Hepatocyte (in vitro differentiated cells): ENCODE measurements at places on chromosomes 2 and 18. TPM values are rescaled to one million over a fixed set of nuclear protein-coding genes. Genes with fewer than 3 reads are reported as not detected.
A peak's percentile ranks its signal among the peaks of the same experiment; 100 is the strongest.

GRCh38 chr2:150572194-150572766, 84.8 kb upstream of the RND3 start:
- no peak for DNase-seq

DNA sequence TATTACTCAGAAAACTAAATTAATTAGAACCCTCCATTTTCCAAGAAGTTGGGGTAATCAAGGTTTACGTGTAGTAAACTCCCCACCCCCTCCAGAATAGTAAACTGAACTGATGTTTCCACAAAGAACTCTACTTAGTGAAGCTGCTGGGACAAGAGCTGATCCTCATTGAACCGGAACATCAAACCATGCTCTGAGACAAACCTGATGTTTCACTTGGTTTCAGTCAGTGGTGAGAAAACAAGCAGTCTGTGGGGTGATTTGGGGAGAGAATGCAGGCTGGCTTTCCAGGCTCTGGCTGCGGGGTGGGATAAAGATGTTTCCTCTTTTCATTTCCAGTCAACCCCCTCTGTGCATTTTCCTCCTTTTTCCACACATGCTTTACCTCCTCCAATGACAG, 38.2 kb downstream of the CELF4 start:
- no peak for DNase-seq

GRCh38 chr2:198134293-198134955, 330.0 kb downstream of the PLCL1 start:
- no peak for DNase-seq

- DNase-seq: no peak
Observed at GRCh38 chr18:36772241-36772723, 56.5 kb downstream of the TPGS2 start.

The UGT1A9 gene
- total RNA-seq: 9.6 and 9.8 TPM in 2 replicates

- DNase-seq: no peak
Observed at GRCh38 chr2:133553251-133553650, 15.0 kb downstream of the NCKAP5 start.

The GPR155 gene
- 20.5 and 26.1 TPM in 2 replicates for total RNA-seq

The SCTR gene
- 1.7 and 2.4 TPM in 2 replicates for total RNA-seq

GRCh38 chr2:94725543-94725942, 145.7 kb upstream of the TEKT4 start:
- no peak for DNase-seq

- peak; percentile 68 for DNase-seq
Observed at GRCh38 chr2:158134655-158135054, 33.0 kb downstream of the UPP2 start.

- no peak for DNase-seq
Observed at GRCh38 chr2:3453190-3453999, 65.9 kb downstream of the ADI1 start.

GRCh38 chr2:82124629-82125028, 1820.1 kb upstream of the LRRTM1 start:
- no peak for DNase-seq

The ERCC3 gene
- 40.7 and 41.7 TPM in 2 replicates for total RNA-seq

- no peak for DNase-seq
Observed at GRCh38 chr2:45119855-45120254, 110.6 kb upstream of the SIX2 start.

- peak; percentile 23 for DNase-seq
Observed at GRCh38 chr18:35122586-35123224, 81.5 kb downstream of the MAPRE2 start.

The PDE1A gene
- total RNA-seq: 4.7 TPM in 2 replicates

The KCNE4 gene
- 51.0 and 54.6 TPM in 2 replicates for total RNA-seq

GRCh38 chr2:124201713-124202112, 176.6 kb downstream of the CNTNAP5 start:
- no peak for DNase-seq

The CYP27C1 gene
- 0.56 and 1.2 TPM in 2 replicates for total RNA-seq

DNA sequence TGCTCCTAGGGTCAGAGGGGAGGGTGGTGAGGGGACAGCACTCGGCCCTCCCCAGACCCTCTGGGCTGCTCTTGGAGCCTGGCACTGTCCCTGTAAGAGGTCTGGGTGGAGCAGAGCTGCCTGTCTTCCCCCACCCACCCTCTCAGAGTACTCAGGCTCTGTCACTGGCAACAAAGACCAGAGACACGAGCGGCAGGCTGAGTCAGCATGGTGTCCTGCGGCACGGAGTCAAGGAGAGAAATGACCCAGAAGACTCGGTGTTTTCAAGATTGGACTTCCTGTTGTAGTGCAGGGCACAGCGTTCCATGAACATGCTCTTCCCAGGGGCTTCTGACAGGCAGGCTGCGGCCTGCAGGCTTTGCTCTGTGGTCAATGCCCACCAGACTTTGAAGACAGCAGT, 19.9 kb downstream of the SIGLEC15 start:
- no peak for DNase-seq

DNA sequence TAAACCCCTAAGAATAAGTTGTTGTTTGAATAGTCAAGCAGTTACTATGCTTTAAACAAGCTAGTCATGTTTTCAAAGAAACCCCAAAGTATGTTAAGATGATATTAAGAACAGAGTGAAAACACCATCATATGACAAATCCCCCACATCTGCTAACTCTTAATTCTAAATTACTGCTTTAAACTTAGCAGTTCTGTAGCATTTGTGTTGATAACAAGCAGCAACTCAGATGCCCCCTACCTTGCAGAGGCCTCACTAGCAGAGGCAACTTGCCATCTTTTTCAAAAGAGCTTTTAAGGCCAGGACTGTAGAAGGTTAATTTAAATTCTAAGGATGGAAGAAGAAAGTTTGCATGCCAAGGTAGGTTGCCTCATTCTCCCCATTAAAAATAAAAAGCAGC, 376.2 kb downstream of the SETBP1 start:
- no peak for DNase-seq

DNA sequence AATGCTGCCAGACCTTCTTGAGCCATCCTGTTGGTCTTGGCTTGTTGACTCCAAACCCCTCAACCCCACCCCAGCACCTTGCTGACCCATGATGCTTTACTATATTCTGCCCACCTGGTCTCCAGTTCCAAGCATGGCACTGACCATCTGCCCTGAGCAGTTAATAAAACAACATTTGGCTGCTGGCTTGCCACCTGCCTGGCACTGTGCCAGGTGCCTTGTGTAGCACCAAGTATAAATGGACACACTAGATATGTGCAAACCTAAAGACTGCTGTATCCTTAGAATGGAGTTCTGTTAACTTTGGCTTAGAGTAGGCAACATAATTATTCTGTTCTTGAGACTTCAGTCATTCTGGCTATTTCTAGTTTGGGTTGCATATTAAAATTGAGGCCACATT, 91.4 kb downstream of the ACSL3 start:
- no peak for DNase-seq

The ASXL3 gene
- 6.9 and 8.7 TPM in 2 replicates for total RNA-seq

The NEUROD1 gene
- 0.60 and 1.3 TPM in 2 replicates for total RNA-seq

GRCh38 chr2:28390746-28391563, 1.7 kb upstream of the FOSL2 start:
- DNase-seq: peak; percentile 90

DNA sequence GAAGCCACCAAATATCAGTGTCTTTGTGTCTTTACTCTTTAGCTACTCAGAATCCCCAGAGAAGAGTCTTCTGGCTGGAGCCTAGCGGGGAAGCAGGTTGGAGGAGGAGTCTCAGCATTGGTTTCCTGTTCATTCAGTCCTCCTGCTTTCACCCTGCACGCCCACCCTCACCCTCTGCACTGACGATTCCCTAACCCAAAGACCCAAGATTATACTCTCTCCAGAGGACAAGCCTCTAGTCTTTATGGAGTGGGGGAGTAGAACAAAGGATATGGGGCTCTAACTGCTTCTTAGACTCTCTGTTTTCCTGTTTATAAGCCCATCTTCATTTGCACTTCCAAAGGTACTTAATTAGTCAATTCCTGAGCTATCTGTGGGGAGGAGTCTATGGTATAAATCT, 338.8 kb downstream of the AGPS start:
- DNase-seq: no peak

DNA sequence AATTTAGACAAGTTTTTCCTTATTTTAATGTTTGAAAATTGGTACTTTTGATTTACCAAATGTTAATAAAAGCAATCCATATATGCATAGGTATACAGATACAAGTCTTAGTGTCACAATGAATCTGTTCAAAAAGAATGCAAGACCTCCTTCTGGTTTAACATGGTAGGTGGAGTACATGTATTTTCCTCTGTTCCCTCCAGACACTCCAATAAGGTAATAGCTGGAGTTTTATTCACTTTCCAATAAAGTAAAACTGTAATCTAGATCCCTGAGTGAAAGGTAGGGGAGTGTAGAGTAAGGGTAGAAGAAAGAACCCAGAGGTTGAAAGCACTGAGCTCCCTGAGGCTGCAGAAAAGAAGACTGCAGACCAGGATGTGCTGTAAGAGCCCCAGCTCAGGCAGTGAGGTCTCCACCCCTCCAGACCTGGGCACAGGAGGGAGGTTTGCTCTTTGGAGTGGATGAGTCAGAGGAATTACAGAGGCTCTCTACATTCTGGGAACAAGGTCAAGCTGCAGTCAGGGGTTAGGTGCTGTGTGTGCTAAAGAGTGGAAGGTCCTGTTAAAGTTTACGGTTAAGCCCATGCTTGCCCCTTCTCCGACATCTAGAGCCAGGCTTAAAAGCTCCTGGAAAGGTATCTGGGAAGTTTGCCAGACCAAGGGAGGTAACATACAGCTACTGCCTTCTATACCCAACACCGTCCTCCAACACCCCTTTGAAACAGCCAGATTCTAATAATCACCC, 27.6 kb upstream of the STAT1 start:
- peak; percentile 69 for DNase-seq

DNA sequence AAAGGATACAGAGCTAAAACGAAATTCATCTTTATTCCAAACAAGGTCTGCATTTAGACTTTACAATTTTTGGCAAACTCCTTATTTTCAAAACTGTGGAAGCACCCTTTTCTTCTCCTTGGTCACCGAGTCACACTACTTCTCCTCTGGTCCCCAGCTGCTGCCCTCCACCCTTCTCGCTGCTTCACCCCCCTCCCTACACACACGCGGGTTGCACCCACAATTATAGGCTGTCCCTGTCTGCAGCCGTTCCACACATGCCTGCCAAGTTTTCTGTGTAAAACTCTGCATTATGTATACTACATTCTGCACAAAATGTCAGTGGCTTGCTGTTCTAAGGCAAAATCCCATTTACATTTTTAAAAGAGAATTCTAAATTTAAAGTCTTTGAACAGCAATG, 63.5 kb downstream of the PTPN2 start:
- DNase-seq: no peak

- DNase-seq: peak; percentile 90
Observed at GRCh38 chr2:200812122-200813022, 662 bp downstream of the BZW1 start.

The MLPH gene
- 10.0 and 12.3 TPM in 2 replicates for total RNA-seq

The LOXHD1 gene
- not detected in 2 replicates for total RNA-seq

GRCh38 chr2:164913011-164913410, 42.3 kb downstream of the SLC38A11 start:
- no peak for DNase-seq

The IL36G gene
- total RNA-seq: 0.20 TPM in 1 of 2 replicates, not detected in the other

The EPB41L3 gene
- total RNA-seq: 24.5 and 31.7 TPM in 2 replicates

The LIMS4 gene
- 0.90 and 3.0 TPM in 2 replicates for total RNA-seq

DNA sequence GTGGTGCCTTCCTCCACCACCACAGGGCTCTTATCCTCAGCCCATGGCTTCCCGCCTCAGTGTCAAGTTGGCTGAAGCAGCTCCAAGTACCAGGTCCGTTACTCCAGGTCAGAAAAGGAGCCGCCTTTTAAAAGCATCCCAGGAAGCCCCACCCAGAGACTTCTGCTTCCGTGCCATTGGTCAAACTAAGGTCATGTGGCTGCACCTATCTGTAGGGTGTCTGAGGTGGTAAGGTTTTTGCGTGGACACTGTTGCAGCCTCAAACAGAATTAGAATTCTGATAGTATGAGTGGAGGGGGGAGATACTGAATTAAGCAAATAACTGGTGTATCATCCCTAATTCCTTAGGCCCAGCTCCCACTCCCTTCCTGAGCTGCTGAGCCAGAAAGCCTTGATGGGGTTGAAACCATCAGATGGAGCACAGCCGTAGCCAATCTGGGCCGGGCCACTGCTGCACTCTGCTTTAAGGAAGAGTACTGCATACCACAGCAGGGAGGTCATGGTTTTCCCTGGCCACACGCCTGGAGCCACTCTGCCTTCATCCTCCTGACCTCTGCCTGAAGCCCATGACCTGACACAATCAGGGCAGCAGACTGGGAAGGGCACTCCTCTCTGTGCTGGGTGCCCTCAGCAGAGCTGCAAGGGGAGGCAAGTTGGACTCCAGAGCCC, 8.4 kb downstream of the TMEM247 start:
- DNase-seq: no peak

The TUBA4B gene
- 0.13 TPM in 1 of 2 replicates, not detected in the other for total RNA-seq

DNA sequence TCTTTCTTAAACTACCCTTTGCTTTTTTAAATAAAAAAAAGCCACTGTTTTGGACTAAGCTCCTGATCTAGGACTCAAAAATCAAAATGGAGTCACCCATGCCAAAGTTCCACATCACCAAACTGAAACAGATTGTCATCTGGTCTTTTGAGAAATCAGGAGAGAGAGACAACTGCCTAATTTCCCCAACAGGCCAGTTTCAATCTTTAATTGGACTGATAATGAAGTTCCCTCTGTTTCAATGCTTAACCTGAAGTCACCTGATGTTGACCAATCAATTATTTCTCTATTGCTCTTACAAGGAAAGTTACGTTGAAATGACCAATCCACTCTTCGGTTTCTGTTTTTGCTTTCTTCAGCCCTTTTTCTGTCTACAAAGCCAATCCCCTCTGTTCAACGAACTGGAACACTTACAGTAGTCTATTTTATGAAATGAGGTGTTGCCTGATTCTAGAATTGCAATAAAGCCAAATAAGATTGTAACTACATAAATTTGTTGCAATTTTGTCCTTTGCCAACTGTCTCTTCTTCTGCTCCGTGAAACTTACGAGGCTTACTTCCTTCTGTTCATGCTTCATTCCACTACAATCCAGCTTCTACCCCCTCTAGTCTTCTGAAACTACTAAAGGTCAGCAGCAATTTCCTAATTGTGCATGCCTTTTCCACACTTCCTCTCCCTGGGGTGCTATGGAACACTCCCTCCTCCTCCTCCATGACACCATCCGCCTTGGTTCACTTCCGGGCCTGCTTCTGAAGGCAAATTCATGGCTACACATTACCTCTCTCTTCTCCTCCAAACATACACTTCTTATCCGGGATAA, 95.2 kb upstream of the CD302 start:
- no peak for DNase-seq

The POU3F3 gene
- not detected in 2 replicates for total RNA-seq

GRCh38 chr2:47631306-47631705, 151.6 kb upstream of the MSH6 start:
- no peak for DNase-seq

DNA sequence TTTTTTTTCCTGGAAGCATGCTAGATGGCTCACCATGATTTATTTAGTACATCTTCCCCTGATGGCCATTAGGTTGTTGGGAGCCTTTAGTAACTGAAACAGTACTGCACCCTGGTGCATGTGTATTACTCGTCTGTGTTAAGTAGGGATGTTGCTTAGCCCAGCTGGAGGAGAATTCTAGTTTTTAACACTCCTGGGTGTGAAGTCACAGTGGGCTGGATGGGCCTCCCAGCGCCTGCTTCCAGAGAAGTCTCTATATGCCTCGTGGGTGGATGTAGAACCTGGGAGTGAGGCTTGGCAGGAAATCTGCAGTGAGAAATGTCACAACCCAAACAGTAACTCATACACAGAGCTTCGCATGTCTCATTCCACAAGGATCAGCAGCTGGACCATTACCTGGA, 28.9 kb upstream of the NT5DC4 start:
- no peak for DNase-seq
